ENCODE measurements at places on chromosomes 1 and 21. TPM values are rescaled to one million over a fixed set of nuclear protein-coding genes. Genes with fewer than 3 reads are reported as not detected.

GRCh38 chr1:29732453-29732852 lies 496.1 kb downstream of the PTPRU start:
- DNase-seq, result no peak

SUMO3 gene
- total RNA-seq, result 75.2 TPM

DNA sequence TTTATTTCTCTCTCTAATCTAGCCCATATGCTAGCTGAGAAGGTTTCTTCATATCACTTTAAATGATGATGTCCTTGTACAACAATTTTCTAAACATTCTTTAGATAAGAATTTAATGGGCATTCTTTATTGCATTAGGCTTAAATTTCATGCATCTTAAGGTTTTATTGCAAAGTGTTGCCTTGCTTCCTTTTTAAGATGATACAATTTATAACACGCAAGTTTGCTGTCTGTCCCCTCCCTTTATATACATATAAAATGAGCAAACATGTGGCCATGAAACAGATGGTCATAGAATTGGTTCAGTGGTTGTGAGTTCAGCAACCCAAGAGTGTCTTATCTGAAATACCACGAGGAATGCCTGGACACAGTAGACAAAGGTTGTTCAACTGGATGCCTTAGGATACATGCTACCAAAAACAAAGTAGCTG lies 12.1 kb downstream of the NBPF3 start:
- DNase-seq, result no peak

DNA sequence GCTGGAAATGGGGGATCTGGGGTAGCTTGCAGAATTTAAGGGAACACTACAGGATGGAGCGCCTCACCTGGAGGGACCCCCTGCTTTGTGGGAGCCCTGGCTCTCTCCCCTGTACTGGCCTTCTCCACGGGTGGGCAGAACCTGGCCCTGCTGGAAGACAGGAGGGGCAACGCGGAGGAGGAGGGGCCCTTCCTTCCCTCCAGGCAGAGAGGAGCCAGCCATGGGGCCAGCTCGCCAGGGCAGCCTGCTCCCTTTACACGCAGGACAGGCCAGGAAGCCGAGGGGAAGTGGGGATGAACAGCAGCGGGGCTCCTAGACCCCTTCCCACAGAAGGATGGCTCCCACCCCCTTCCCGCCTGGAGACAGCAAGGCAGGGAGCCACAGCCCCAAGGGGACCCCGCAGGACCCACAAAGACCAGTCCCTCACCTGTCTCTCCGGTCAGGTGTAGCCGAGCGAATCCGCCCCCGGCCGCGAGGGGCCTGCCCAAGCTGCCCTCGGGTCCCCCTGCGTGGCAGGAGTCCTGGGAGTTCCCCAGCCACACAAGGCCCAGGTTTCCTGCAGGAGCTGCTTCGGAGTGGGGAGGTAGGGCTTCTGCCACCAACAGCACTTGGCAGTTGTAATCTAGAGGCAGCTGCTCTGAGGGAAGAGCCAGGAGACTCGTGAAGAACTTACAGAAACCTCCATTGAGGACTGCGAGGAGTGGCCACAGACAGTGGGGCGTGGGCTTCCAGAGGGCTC lies 1.6 kb upstream of the SLC19A1 start:
- no peak for DNase-seq

GRCh38 chr1:113654883-113655282 lies 104.4 kb downstream of the PHTF1 start:
- DNase-seq, result no peak

RXFP4 gene
- total RNA-seq, result 0.19 TPM

- DNase-seq, result no peak
These were observed 1.9 kb downstream of the TTF2 start for GRCh38 chr1:117061986-117062415.

- no peak for DNase-seq
These were observed 15.6 kb downstream of the PCP4 start for GRCh38 chr21:39882839-39883195.

- DNase-seq, result peak; percentile 73
These were observed 16.5 kb upstream of the PIGV start for GRCh38 chr1:26771285-26771642.

GUCA2A gene
- total RNA-seq, result not detected

- DNase-seq, result no peak
These were observed 717.3 kb downstream of the MATN1 start for GRCh38 chr1:30005972-30006619.

HSD11B1 gene
- not detected for total RNA-seq

DNA sequence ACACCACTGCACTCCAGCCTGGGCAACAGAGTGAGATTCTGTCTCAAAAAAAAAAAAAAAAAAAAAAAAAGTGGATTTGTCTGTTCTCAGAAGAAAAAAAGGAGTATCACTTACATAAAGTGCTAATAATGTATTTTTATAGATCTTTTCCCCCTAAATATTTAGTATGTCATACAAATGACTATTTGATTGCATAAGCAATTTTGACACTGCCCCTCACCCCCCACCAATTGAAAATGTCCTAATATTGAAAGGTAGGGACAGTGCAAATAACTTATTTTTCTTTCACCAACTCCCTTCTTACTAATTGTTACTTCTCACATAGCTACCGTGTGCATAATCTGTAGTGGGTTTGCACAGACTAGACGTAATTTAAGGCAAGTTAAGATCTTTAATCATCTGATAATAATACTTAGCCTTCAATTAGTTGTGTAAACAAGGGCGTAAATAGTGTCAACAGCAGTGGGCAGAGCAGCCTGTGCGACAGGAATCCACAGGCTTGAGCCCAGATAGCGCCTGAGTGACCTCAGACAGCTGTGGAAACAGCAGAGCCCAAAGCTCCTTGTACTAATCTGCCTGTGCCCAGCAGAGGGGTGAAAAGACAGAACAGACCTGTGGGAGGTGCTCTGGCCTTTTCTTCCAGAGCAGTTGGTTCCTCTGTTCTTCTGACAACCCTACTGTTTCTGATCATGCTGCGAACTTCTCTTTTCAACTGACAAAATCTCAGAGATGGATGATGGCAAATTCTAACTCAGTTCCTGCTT lies 4.5 kb upstream of the IER5 start:
- peak; percentile 72 for DNase-seq

DNA sequence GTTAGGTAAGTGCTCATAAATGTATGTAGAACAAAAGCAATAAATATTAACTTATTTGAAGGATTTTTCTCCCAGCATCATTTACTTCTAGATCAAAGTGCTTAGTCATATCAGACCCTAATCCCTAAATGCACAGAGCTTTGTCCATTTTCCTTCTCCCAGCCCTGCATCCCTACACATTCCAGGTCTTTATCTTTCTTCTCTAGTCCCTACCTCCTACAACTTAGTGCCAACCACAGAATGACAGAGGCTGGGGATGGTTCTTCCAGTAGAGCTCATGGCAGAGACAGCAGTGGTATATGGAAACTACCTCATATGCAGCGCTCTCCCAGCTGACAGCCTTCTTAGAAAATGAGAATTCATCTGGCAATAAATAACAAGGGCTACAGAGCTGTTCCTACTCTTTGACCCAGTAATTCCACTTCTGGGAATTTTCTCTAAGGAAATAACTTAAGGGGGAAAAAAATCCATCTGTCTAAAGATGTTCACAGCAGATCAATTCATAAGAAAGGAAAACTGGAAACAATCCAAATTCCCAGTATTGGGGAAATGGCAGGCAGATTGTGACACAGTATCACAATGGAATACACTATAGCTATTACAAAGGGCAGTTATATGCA lies 62.9 kb upstream of the ROR1 start:
- DNase-seq, result peak; percentile 20

MROH9 gene
- total RNA-seq, result not detected

All from dermis blood vessel endothelial cell (primary cell).